Mesendoderm (in vitro differentiated cells): ENCODE measurements at places on chromosomes 7 and 10.

- no peak for DNase-seq
These were observed 141.0 kb downstream of the MACC1 start for GRCh38 chr7:20075992-20076820.

DNA sequence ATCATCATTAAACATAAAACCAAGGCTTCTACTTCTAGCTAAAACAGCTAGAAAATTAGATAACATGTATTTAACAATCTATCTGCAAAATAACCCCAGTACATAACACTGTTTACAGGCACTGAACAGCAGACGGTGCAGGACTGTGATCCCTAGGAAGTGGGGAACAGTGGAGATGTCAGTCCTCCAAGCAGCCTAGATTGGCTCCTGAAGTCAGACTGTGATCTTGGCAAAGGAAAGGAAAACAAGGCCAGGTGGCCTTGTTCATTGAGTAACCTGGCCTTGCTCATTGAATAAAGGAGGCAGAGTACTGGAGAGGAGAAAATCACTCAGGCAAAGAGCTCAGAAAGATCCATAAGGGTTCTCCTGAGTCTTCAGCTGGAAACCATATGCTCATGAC, 77.7 kb upstream of the DIP2C start:
- no peak for DNase-seq

DNA sequence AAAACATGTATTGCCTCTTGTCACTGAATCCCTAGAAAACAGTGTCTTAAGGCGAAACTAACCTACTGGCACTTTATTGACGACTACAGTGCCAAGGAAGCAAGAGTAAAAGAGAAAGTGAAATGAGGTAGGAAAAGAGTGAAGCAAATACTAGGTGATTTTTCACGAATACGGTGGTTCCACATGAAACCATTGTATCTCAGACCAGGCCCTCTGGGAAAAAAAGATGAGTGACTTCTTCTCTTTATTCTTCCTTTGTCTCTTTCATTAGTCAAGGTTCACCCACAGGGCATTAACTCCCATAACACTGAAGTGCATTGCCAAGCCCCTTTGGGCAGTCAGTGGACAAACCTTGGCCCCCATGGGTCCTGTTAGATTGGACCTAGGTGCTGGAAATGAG, 16.2 kb upstream of the MACC1 start:
- DNase-seq: no peak

DNA sequence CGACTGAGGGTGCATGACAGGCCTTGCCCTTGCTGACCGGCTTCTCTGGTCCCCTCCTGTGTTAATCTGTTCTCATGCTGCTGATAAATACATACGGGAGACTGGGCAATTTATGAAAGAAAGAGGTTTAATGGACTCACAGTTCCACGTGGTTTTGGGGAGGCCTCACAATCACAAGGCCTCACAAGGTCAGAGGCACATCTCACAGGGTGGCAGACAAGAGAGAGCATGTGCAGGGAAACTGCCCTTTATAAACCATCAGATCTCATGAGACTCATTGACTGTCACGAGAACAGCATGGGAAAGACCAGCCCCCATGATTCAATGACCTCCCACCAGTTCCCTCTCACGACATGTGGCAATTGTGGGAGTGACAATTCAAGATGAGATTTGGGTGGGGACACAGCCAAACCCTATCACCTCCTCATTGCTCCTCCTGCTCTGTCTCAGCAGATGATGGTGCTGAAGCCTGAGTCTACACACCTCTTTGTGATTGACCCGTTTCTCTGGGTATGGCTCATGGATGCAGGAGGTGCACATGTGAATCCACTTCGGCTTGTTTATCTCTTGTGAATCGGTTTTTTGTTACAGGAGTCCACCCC, 547.8 kb downstream of the DNAJB6 start:
- no peak for DNase-seq

DNA sequence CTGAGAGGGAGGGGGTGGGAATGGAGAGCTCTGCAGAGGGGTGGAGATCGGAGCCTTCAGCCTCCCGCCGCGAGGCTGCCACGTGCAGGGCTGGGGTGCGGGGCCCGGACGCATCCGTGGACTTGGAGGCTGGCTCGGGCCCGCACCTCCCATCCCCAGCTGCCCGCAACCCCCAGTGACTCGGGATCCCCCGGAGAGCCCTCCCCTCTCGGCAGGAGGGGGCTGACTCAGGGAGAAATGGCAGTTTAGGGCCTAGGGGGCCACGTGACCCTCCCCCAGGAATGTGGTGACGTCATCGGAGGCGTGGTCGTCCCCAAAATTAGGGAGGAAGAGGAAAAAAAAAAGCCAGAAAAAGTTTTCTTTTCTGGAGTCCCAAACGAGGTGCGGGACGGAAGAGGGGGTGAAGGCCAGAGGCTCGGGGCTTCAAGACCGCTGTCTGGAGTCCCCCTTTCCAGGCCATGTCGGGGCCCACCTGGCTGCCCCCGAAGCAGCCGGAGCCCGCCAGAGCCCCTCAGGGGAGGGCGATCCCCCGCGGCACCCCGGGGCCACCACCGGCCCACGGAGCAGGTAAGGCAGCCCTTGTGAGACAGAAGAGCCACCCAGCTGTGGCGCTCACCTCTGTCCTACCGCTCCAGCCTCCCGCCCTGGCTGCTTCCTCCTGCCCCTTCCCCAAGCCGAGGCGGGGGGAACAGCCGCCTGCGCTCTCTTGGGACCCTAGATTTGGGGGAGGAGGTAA, at the start of gene TRIP6:
Gene TRIP6, plus strand, starts transcription at position 348 of the 736 bp plus-strand sequence. Its CDS starts 111 bp downstream, at position 459.
- DNase-seq: peak; percentile 93

DNA sequence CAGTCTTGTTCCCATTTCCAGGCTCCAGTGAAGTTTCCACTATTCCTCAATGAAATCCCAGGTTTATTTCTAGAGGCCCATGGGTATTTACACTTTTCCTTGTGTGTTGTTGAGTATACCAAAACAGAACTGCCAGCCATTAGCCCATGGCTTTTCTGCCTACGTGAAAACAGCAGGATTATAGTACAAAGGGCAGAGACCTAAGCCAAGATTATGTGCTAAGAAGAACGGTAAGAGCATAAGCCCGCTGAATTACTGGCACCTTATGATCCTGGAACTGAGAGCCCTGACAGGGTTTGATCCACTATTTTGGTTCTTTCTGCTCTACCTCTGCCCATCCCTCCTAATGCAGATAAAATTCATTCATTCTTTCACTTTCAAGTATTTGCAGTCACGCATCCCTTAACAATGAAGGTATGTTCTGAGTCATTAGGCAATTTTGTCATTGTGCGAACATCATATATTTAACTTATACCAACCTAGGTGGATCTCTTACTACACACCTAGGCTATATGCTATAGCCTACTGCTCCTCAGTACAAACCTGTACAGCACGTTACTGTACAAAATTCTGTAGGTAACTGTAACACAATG, 16.0 kb downstream of the SEMA3C start:
- DNase-seq: no peak

GRCh38 chr7:2006921-2007381, 225.8 kb downstream of the MAD1L1 start:
- no peak for DNase-seq

DNA sequence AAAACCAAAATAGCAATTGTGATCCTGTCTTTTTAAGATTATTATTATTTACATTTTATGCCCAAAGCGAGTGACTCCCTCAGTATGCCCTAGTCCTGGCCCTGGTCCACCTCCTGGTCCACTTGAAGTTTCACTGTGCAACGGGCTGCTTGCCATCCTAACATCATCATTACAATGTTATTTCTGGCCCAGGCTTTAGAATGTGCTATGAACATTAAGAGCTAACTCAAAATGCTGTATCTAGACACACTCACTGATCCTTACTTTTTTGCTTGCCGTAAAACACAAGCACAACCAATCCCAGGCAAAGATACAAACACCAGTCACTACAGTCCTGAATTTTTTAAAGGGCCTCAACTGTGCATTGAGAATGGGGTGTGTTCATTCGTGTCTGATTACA, 38.4 kb downstream of the RHOBTB1 start:
- DNase-seq: no peak

- peak; percentile 63 for DNase-seq
These were observed 66.8 kb upstream of the SEPHS1 start for GRCh38 chr10:13414855-13415254.

DNA sequence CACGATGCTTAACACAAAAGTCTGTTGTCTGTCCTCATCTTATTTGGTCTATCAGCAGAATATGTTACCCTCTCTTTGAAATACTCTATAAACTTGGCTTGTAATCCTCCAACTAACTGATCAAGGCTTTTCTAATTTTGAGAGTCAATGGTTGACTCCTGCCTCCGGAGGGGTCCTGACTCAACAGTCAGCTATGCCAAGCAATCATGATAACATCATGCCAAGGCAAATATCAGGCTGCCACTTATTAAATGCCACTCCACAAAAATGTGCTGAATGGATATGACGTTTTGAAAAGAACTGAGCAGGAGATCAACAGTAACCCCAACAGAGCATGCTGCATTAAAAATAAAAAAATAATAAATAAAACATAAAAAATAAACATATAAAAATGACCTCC, 116.1 kb downstream of the PARD3 start:
- peak; percentile 51 for DNase-seq

GRCh38 chr7:72003236-72003635, 408.9 kb downstream of the CALN1 start:
- no peak for DNase-seq

- peak; percentile 57 for DNase-seq
These were observed 4.0 kb downstream of the SCD start for GRCh38 chr10:100350914-100351485.

DNA sequence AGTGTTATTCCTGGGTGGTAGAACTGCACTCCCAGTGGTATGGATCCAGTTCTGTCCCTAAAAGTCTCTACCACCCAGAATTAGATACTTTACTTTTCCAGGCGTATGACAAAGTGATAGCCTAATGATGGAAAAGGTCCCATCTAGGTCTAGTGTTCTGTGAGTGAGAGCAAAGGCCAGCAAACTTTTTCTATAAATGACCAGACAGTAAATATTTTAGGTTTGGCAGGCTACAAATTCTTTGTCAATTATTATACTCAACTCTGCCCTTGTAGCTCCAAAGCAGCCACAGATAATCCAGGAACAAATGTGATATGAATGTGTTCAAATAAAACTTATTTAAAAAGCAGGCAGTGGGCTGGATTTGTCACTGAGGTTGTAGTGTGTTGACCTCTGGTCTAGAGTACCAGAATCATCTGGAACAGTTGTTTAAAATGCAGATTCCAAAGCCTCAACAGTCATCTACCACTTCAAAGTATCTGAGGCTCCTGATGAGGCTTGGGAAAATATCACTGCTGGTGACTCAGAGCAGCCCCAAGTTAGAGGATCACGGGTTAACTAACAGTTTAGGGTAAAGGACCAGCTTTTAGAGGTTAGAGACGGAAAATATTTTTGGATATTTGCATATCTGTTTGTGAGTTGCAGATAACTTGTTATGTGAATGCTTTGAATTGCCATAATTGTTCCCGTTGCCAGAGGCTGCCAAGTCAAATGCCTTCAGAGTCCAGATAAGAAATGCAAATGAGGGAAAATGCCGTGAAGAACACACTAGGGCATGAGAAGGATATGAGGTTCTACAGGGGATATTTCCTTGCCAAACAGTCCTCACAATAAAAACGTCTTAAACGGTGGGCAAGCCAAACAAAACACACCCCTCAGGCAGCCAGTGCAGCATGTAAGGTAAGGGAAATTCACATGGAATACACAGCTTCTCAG, 19.4 kb downstream of the NRAP start:
- peak; percentile 50 for DNase-seq

DNA sequence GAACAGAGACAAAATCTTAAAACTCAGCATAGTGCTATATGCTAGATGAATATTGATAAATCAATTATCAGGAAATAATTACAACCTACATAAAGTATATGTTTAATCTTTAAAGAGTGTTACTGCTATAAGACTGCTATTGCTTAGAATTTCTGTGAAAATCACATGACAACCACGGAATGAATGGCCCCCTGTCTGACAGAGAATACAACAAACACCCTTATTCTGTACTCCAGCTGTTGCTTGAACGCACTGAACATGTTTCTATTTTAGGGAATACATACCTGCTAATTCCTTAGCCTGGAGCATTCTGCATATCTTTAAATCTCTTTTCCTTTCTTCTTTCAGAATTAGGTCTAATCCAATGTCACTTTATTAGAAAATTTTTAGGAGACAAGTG, 452.4 kb upstream of the PHF14 start:
- no peak for DNase-seq

DNA sequence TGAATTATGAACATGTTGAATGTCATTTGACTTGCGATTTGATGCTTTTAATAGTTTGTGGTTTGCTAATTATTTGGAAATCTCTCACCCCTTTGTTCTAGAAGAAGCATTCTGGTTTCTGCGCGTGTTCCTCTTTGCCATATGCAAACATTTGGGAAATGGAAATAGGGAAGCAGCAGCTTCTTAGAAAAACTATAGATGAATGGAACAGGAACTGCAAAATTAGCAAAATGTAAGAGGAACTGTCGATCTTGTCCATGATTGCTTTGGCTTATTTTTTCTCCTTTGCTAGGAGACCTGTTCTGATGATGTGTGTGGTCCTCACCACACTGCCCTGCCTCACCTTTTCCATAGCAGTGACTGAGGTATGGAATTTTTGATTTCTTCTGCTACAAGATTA, 19.0 kb downstream of the TMEM236 start:
- DNase-seq: no peak

GRCh38 chr7:22287412-22287811, 69.5 kb downstream of the RAPGEF5 start:
- no peak for DNase-seq

GRCh38 chr7:20287317-20287716, 43.4 kb upstream of the ITGB8 start:
- DNase-seq: peak; percentile 70

DNA sequence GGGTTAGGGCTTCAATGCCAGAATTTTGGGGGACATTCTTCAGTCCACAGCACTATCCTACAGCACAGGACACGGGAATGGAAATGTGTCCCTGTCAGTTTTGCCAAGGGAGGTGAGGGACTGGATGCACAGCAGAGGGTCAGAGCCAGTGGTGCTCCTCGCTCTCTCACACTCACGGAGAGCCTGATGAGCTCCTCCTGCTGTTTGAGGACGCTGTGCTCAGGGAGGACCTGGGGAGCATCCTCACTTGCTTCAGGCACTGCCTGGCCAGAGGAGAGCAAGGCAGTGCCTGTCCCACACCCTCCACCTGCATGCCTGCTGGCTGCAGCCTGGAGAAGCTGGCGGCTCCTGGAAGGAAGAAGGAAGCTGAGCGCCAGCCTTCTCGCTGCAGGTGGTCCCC, 58.6 kb downstream of the RAMP3 start:
- DNase-seq: no peak

DNA sequence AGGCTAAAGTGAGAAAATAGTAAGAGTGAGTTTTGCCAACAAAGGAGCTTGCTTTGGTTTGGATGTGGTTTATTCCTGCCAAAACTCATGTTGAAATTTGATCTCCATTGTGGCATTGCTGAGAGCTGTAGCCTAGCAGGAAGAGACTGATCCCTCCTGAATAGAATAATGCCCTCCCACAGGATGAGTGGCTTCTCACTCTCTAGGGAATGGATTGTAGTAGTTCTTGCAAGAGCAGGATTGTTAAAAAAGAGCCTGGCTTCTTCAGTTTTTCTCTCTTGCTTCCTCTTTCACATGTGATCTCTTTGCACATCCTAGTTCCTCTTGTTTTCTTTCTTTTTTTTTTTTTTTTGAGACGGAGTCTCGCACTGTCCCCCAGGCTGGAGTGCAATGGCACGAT, 34.4 kb downstream of the ASAH2 start:
- DNase-seq: peak; percentile 64
